ENCODE measurements at places on chromosomes 1 and 21.

GRCh38 chr1:2019571-2020309 lies 595 bp downstream of the GABRD start:
- DNase-seq, result no peak

- DNase-seq, result no peak
Measured at GRCh38 chr1:12172042-12172851, 5.5 kb downstream of the TNFRSF1B start.

- DNase-seq, result no peak
Measured at GRCh38 chr1:195791796-195792195, 816.4 kb downstream of the KCNT2 start.

GRCh38 chr1:209743145-209743482 lies 12.7 kb upstream of the TRAF3IP3 start:
- no peak for DNase-seq

GRCh38 chr1:242016479-242016878 lies 17.6 kb upstream of the MAP1LC3C start:
- DNase-seq, result no peak

GRCh38 chr1:18886003-18886335 lies 16.4 kb downstream of the ALDH4A1 start:
- DNase-seq, result no peak
